Left colon (tissue), 2 donors: ENCODE measurements at places on chromosomes 3 and 15. TPM values are rescaled to one million over a fixed set of nuclear protein-coding genes. Genes with fewer than 3 reads are reported as not detected.

The GOLGA8M gene
- total RNA-seq: not detected

The CADPS gene
- 3.7 TPM for total RNA-seq

The SLC6A20 gene
- total RNA-seq: 11.8 TPM

The IGSF10 gene
- total RNA-seq: 1.8 TPM

The SCN11A gene
- 0.61 TPM for total RNA-seq

The CTXN2 gene
- not detected for total RNA-seq

The PLCD1 gene
- 80.2 TPM for total RNA-seq

The GHRL gene
- total RNA-seq: 1.1 TPM

The ZNF662 gene
- 5.9 TPM for total RNA-seq

The OXSR1 gene
- 42.8 TPM for total RNA-seq

The SPTSSB gene
- total RNA-seq: 0.98 TPM

The BFSP2 gene
- not detected for total RNA-seq

The SNX33 gene
- 29.3 TPM for total RNA-seq

The CCR3 gene
- total RNA-seq: not detected

The GOLGA6L7 gene
- not detected for total RNA-seq

The CLDN18 gene
- not detected for total RNA-seq

The ZPLD1 gene
- total RNA-seq: not detected

The ZNF660 gene
- total RNA-seq: 1.5 TPM

The GRK7 gene
- not detected for total RNA-seq

The SOX2 gene
- 0.21 TPM for total RNA-seq
